AG10803 (cell line): ENCODE measurements at places on chromosomes 6 and 20.

- DNase-seq = no peak
Measured at GRCh38 chr6:116396441-116396840, 25.7 kb downstream of the DSE start.

DNA sequence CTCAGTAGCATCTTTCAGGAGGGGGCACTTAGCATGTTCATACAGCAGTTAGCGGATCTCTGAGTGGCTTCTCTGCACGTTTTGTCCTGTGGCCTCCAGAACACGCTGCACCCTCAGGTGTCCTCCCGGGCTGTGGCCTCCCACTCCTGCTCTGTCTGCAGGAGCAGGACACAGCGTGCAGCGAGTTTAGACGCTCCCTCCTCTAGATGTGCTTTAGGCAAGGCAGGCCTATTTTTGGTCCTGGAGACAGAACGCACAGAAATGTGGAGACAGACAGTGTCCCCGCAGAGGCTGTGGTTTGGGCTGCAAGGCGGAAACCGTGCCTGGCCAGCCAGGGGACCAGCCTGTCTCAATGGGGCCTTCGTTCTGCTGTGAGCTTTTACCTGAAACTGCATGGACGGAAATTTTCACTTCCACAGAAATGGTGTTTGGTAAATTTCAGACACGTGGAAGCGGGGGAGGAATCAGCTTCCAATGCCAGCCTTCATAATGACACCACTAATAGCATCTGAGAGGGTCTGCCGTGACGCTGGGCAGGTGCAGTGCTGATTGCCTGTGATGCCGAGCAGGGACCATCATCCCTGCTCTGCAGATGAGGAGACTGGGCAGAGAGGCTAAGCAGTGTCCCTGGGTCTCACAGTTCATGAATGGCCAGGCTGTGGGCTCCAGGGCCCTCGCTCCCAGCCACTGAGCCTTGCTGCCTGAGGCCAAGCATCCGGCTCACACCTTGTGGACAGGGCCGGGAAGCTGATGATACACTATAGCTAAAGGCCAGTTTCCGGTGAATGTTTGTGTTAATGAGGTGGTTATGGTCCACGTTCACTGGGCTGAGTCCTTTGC, 120.9 kb downstream of the SYCP2 start:
- DNase-seq = no peak

DNA sequence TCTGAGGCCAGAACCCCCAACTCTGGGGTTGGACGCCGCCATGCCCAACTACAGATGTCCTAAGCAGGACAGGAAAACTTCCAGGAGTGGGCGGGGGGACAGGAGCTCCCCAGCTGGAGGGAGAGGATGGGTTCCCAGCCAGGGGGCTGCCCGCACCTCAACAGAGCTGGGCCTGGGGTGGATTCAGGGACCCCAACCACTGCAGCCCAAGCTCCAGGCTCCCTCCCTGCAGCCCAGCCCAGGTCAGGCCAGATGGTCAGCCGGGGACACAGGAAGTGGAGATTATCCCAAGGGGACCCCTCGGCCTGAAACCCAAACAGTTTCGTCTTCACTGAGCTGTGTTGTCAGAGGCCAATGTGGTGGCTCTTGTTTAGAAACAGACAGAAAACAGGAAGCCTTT, 9.4 kb downstream of the LAMA5 start:
- no peak for DNase-seq

DNA sequence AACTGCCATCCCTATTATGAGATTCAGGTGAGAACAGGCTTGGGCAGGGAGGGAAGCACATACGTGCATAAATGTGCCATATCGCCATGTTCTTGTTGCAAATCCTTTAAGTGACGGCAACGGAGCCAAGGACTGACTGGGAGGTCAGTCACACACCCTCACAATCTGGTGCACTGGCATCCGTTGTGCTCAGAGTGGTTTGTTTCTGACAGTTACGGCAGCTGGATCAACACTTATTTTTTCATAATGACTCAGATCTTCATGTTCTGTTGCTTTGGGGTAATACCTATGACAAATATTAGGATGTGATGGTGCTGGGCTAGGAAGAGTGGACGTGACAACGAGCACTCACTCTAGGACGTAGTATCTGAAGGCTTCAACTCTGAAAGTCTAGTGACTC, 56.2 kb upstream of the PREP start:
- no peak for DNase-seq

- peak; percentile 3 for DNase-seq
Measured at GRCh38 chr6:159079367-159079766, 34.6 kb upstream of the TAGAP start.

GRCh38 chr20:57902473-57902872, 192.7 kb upstream of the PMEPA1 start:
- peak; percentile 79 for DNase-seq

GRCh38 chr6:3791526-3792203, 40.2 kb upstream of the PXDC1 start:
- DNase-seq = no peak
